ENCODE measurements at places on chromosomes 2 and 18.

- DNase-seq, result no peak
Observed at GRCh38 chr2:147689220-147689909, 155.5 kb upstream of the ACVR2A start.

GRCh38 chr2:204632410-204632809 lies 87.1 kb downstream of the PARD3B start:
- DNase-seq, result no peak

GRCh38 chr2:37171624-37171950 lies 14.8 kb upstream of the EIF2AK2 start:
- no peak for DNase-seq

- DNase-seq, result no peak
Observed at GRCh38 chr2:79713131-79713785, 200.4 kb downstream of the CTNNA2 start.

DNA sequence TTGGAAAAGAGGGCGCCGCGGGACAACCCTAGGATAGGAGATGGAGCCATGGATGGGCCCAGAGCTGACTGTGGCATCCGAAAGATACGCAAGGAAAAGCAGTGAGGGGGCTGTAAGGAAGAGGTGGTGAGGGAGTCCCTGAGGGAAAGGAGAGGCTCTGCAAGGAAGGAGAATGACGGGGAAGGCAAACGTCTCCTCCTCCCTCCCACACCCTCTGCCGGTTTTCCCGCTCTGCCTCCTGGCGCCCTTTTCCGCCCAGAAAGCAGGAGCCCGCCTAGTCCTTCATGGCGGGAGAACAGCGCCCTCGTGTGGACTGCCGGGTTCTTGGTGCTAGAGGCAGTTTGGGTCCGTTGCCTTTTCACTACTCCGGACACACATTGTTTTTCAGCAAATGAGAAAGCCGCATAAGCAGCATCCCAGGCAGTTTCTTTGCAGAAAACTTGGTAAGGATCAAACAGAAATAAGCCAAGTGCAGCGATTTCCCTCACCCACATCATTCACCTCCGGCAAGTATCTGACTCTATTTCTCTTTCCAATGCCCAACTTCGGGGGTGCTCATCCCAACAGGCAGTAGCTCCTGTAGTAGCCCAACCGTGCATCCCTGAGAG lies 200.4 kb downstream of the INO80D start:
- peak; percentile 25 for DNase-seq

DNA sequence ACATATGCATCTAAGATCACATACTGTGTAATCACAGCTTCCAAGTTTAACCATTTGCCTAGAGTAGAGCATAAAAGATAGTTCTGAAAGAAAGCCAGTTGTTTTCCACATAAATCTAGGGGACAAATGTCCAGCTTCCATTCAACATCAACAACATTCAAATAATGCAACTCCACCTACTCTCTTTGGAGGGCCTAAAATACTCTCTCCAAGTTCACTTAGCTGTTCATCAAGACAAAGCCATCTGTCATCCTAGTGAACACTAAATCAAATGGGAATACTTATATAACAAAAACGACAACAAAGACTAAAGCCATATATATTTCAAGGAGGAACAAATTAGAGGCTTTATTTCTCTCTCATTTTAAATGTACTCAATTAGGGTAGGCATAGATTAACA lies 221.5 kb upstream of the CDH2 start:
- no peak for DNase-seq

- no peak for DNase-seq
Observed at GRCh38 chr2:234630801-234631261, 133.9 kb upstream of the ARL4C start.

DNA sequence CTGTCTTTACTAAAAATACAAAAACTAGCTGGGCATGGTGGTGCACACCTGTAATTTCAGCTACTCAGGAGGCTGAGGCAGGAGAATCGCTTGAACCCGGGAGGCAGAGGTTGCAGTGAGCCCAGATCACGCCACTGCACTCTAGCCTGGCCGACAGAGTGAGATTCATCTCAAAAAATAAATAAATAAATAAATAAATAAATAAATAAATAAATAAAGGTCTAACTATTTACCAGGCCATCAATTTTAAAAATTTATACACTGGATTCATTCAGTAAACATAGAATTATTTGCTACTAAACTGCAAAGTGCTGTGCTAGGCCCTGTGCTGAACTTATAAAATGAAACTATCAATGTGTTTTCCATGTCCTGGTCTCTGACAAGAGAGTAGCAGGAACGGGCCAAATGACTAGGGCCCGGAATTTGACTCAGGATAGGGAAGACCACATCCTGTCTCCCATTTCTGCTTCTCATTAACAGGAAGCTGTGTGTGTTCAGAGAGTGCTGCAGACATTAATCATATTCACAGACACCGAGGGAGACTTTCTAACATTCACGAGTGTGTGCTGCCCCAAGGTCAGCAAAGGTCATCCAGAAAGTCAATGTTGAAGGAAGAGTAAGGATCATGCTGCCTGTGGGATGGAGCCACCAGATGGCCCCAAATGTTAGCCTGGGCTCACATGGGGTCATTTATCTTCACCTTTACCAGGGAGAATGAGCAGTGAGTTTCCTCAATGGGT lies 95.8 kb downstream of the SPP2 start:
- no peak for DNase-seq

- DNase-seq, result no peak
Observed at GRCh38 chr2:107419191-107419590, 407.5 kb upstream of the RGPD4 start.

- DNase-seq, result no peak
Observed at GRCh38 chr2:5250482-5250881, 441.7 kb upstream of the SOX11 start.

DNA sequence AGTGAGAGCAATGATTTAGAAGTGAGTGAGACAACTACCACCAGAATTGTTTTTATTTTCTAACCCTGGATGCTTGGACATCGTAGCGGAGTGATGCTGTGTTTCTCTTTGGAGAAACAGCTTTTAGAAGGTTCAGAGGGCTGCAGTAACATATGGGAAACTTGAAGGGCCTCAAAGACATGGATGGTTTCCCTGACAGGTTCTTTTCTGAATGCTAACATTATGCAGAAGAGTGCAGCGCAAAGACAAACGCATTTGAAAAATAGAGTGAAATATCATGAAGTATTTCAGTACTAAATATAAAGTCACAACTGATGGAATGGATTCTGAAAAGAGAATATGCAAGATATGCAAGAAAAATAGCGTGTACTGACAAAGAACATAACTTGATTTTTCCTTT lies 385.1 kb upstream of the DSEL start:
- DNase-seq, result no peak

- no peak for DNase-seq
Observed at GRCh38 chr2:155975734-155976133, 356.8 kb downstream of the NR4A2 start.

DNA sequence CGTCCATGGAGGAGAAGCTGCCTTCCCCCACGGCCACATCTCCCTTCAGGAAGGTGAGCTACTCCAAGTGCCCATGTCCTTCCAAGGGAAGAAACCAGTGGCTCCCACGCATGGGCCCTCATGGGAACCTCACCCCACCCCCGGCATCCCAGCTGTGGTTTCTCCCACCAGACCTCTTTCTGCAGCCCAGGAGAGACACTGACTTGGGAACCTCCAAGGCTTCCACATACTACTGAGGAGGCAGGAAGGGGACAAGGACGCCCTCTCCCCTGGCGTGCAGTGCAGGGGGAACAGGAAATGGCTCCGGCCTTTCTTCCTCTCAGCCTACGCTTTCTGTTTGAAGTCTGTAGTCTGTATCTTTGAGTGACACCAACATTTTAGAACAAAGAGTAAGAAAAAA lies 104.5 kb upstream of the EPC2 start:
- no peak for DNase-seq

- DNase-seq, result no peak
Observed at GRCh38 chr2:12457831-12458230, 258.9 kb upstream of the TRIB2 start.

- DNase-seq, result no peak
Observed at GRCh38 chr2:238120463-238121298, 17.8 kb upstream of the KLHL30 start.

DNA sequence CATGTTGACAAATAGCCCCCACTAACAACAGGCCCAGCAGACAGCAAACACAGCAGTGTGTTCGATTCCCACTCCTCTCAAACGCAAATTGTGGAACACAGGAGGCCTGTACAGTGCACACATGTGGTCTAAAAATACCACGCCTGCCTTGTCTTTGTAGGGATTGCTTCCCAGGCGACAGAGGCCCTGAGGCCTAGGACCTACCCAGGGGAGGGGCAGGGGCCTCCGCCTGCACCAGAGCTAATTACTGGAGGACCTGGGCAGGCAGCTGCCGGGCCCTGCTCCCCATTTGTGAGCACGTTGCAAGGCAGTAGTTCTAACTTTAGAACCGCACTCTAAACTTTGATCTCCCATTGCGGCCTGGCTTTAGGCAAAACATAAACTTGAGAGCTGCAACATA lies 316.0 kb downstream of the TXNL1 start:
- DNase-seq, result no peak

DNA sequence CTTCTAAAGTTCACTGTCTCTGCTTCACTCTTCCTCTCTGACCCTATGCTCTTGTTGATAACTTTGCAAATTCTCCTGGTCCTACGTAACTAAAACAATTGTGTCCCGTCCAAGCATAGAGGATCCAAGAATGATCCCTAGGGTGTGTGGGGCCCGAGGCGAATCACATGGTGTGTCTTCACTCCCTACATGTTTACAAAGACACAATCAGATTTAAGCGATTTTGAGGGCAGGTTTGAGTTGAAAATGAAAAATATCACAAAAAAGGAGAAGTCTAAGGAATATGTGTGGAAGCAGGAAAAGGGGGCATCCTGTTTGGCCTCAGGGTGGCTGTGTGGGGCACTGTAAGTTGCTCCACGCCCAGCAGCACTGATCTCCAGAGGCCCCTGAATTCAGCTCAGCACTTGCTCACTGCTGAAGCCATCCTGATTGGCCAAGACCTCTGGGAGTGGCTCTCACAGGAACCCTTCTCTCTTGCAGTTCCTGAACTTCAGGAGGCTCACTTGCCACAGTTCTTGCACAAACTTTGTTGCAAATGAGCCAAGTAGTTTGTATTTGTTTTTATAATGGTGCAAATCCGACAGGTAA lies 363.6 kb downstream of the ZNF521 start:
- no peak for DNase-seq

DNA sequence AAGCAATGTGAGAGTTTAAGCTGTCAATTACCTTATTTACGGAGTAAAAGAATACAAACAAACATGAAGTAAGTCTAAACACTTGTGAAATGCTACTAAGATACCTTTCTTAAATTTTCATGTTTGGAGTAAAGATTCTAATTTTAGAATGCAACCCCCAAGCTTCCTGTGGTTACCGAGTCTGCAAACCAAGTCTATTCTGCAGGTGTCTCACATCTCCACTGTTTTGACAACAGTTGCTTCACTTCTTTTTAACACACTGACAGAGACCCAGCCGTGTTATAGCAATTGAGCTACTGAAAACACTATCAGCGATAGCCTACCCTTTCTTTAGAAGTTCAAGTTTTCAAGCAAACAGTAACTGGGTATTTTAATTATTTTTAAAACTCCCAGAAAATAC lies 608.3 kb downstream of the ERBB4 start:
- no peak for DNase-seq

- no peak for DNase-seq
Observed at GRCh38 chr18:27577752-27578151, 392.6 kb upstream of the CHST9 start.

- DNase-seq, result no peak
Observed at GRCh38 chr2:141611176-141611571, 519.6 kb downstream of the LRP1B start.

GRCh38 chr2:178284613-178285286 lies 90.4 kb downstream of the OSBPL6 start:
- no peak for DNase-seq

DNA sequence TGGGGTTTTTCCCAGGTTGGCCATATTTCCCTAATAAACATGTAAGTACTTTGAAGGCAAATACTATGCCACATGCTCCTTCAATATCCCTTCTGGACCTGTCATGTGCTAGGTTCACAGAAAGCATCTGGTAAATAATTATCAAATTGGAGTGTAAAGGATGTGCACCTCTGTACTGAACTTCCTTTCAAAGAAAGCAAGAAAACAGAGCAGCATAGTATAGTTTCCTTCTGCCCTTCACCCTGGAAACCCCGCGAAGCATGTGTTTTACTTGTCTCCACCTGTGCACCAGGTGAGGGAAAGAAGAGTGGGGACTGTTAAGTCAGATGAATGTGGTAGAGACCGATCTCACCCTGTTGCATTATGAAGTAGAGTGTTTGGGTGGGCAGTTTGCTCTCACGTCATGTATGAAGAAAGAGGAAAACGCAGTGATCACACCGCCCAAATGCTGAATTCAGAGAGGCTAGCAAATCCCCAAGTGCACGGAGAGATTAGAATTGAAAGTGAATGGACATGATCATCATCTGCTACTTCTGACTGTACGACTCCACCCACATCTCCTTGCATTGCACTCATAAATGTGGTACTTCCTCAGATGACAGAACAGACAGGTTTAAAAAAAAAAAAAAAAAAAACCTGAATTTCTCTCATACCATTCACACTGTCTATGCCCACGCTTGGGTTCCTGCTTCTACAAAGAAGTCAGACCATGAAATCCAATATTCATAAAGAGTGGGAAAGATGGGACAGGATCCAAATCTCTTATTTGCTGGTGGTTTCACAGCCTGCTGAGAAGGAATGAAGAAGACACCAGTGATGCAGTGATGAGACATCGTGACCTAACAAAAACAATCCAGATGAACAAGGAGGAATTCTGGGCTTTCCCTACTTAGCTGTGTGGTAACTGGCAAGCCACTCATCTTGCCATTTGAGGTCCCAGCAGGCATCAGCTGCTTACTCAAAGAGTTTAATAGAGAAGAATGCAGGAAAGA lies 448.6 kb downstream of the BCL11A start:
- no peak for DNase-seq

- DNase-seq, result no peak
Observed at GRCh38 chr2:178999476-178999875, 50.5 kb downstream of the CCDC141 start.

- no peak for DNase-seq
Observed at GRCh38 chr2:207674266-207674774, 37.1 kb upstream of the CCNYL1 start.

DNA sequence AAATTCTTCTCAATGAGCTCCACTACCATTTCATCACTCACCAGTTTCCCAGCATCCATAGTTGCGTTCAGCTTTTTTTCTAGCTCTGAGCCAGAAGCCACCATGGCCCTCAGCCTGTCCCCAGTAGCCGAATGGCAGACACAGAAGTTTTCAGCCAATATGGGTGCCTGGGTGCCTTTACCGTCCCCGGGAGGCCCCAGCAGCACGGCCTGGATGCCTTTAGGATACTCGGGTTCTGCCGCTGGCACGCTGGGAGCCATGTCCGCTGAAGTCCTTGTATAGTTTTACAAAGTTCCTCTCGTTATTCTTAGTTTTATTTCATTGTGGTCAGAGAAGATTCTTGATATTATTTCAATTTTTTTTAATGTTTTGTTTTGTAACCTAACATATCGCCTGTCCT lies 187.2 kb downstream of the MEMO1 start:
- DNase-seq, result no peak

GRCh38 chr2:72454189-72454588 lies 306.5 kb upstream of the CYP26B1 start:
- DNase-seq, result no peak

GRCh38 chr2:165678882-165679281 lies 115.2 kb downstream of the GALNT3 start:
- no peak for DNase-seq

Measured in stimulated activated CD8-positive, alpha-beta memory T cell treated with anti-CD3 and anti-CD28 coated beads, Interleukin-7, amount 100 ng/mL, for 1 hour (primary cell).